ENCODE measurements at places on chromosomes 3 and 15.

DNA sequence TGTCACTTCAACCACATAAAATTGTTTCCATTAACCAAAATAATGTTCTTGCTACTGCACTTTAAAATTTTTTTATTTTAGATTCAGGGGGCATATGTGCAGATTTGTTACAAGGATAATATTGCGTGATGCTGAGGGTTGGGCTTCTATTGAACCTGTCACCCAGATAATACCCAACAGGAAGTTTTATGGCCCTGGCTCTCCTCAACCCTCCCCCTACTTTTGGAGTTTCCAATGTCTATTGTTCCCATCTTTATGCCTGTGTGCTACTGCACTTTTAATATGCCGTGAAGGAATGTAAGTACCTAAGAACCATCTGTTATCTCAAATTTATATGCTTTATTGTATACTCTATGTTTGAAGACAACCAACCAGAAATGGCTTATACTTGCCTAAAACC is 42.0 kb upstream of the IMPG2 start:
- no peak for DNase-seq

DNA sequence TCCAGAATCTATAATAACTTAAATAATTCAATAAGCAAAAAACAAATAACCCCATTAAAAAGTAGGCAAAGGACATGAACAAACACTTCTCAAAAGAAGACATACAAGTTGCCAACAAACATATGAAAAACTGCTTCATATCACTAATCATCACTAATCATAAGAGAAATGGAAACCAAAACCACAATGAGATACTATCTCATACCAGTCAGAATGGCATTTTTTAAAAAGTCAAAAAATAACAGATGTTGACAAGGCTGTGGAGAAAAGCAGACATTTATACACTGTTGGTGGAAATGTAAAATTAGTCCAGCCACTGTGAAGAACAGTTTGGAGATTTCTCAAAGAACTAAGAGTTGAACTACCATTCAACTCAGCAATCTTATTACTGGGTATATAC is 19.5 kb upstream of the ZMAT3 start:
- no peak for DNase-seq

DNA sequence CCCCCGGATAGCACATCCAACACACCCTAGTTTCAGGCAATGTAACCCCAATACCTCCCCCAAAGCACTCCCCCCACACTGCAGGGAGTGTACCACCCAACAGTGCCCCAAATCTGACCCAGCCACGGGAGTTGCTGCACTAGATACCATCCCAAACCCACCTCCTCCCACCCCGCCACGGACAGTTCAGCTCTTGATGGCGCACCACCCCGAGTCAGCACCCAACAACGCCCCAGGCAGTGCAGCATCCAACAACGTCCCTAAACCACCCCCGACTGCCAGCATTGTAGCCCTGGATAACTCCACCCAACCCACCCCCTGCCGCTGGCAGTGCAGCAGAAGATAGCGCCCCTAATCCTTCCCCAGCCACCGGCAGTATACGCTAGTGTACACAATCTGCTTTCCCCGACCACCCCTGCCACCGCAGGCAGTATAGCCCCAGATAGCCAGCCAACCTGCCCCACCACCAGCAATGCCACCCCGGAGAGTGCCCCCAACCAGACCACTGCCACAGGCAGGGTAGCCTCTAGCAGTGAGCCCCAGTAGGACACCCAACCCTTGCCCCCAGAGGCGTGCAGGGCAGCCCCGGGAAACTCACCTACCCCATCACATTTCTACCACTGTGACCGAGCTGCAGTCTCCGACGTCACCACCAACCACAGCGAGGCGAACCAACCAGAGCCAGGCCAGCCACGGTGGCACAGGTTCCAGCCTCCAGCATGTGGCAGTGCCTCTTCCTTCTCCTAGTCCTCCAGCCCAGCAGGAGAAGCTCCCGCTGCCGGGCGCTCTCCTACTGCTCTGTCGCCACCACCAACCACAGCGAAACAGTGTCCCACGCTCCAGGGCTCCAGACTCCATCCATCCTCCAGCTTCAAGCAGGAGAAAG is 178.1 kb downstream of the POTEB3 start:
- no peak for DNase-seq

- DNase-seq: no peak
Measured at GRCh38 chr15:77163781-77164384, 93.0 kb upstream of the TSPAN3 start.

GRCh38 chr3:53534216-53534615 is 39.8 kb downstream of the CACNA1D start:
- no peak for DNase-seq

- DNase-seq: no peak
Measured at GRCh38 chr15:85474700-85475316, 94.4 kb downstream of the AKAP13 start.
